ENCODE measurements at places on chromosomes 1 and 21.

- no peak for DNase-seq
These were observed 4.8 kb downstream of the ATP1A1 start for GRCh38 chr1:116377541-116378529.

DNA sequence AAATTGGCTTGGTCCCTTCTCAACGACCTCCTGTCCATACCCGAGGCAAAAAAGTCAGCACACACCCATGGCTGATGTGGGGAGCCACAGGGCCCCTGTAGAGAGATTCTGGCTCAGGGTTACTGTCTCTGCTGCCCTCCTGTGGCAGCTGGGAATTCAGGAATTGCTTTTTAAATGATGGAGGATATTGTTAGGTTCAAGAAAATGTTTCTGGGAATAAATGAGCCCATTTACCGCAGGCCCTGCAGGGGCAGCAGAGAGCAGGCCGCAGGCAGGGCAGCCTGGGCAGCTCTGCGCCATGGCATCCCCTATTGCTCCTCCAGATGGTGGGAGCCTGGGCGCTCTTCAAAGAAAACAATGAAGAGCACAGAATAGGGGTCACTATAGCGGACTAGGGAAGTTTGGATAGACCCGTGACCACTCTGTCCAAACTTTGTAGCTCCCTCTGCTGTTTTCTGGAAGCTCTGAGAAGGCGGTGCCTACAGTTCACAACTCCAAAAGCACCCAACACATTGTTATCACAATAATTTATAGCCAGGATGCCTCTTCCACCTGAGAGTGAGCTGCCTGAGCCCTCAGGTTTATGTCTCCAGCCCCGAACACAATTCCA, 201.1 kb downstream of the BACH1 start:
- no peak for DNase-seq

GRCh38 chr21:15064576-15065391, at the start of gene NRIP1:
Gene NRIP1, minus strand, starts transcription at chr21:15065000. Its CDS starts 96,808 bp downstream, at chr21:14968192.
- peak; percentile 84 for DNase-seq

- no peak for DNase-seq
These were observed 121.9 kb upstream of the TSPAN2 start for GRCh38 chr1:115211071-115211745.

DNA sequence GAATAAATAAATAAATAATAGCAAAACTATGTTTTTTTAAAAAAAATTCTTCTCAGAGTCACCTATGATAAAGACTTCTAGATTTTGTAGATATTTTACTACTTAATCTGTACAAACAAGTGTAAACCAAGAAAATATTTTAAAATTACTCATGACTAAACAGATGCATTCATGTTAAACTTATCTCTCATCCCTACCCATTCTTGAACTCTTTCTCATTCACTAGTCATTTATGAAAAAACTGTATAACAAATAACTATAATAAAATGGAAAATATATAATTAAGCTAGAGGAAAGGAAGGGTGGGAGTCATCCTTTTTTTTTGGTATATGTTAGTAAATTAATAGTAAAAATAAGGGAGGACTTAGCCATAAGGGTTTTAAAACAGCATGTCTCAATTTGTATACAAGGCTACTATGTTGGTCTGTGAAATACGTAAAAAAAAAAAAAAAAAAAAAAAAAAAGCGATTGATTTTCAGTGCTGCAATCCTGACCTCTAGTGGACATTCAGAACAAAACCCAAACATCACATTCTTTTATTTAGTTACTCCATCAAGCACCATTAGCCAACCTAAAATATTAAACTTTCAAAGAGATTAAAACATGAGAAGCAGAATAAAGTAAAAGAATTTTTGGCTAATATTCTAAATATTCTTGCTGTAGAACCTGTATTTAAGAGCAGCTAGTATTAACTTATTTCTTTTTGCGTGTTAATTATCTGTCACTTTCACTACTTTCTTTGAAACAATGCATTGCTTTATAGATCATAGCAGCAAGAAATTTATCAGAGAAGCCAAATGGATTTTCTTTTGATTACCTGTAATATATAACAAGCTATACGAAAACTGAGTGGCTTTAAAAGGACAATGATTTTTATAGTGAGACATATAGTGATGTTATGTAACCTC, 255.8 kb upstream of the CACYBP start:
- no peak for DNase-seq

GRCh38 chr1:204941421-204942338, 71.0 kb downstream of the NFASC start:
- DNase-seq, result peak; percentile 82

DNA sequence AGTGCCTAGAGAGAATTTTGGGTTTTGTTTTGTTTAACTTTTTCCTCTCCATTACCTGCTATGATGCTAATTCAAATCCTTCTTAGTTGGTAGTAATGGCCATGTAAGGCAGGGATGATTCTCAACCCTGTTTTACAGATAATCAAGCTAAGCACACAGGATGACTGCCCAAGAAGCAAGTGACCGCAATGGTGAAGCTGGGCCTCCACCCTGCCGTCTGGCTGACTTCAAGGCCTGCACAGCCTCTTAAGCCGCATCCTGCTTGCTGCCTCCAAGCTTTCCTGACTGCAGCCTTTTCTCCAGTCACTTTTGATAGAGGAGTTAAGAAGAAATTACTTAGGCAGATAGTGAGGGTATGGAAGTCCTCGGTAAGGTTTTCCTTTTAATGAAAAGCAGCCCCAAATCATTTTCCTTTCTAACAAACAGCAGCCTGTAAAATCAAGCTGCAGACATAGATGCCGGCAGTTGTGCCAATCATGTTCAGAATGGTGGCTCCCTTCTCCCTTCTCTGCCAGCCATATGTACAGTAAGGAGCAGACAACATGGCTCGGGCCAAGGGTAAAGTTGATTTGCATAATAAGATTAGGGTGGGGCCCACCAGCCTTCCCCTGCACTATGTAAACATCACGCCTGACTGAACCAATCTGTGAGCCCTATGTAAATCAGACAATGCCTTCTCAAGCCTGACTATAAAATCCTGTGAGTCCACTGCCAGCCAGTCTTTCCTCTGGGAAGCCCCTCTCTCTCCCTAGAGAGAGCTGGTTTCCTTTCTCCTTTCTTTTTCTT, 8.8 kb upstream of the CTBS start:
- DNase-seq, result no peak

DNA sequence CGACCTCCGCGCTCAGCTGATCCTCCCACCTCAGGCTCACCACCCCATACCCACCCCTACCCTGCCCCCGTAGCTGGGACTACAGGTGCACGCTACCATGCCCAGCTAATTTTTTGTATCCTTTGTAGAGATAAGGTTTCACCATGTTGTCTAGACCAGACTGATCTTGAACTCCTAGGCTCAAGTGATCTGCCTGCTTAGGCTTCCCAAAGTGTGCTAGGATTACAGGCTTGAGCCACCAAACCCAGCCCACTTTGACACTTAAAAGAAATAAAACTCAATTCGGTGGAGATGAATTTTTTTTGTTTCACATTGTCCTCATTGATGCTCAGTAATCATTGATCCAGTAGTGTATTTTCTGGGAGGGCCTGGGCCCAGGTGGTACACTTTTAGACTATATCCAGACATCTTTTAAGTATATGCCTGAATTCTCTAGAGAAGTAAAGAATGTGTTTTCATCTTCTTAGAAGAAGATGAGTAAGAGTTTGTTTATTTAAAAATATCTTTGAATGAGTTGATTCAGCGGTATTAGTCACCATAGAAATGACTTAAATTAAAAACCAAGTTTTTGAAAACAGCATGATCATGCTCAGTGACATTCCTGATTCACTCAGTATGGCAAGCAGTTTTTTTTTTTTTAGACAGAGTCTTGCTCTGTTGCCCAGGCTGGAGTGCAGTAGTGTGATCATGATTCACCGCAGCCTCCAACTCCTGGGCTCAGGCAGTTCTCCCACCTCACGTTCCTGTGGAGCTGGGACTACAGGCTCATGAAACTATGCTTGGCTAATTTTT, 57.8 kb downstream of the EPB41 start:
- no peak for DNase-seq

GRCh38 chr1:64163431-64163830, 40.0 kb upstream of the UBE2U start:
- DNase-seq, result no peak

DNA sequence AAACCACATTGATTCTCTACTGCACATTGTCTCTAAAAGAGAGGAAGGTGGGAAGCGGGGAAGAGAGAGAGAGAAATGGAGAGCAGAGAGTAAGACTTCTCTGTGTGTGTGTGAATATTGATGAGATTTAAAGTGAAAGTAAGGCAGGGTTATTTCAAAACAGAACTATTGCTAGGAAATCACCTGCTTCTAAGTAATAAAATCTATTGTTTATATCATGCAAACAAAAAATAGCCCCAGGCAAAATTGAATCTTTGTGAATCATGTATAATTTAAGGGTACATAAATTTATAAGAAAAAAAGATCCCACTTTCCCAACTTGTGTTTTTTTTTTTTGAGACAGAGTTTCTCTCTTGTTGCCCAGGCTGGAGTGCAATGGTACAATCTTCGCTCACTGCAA, 1.2 kb upstream of the GBP7 start:
- DNase-seq, result no peak

- no peak for DNase-seq
These were observed 169.5 kb downstream of the S1PR1 start for GRCh38 chr1:101406271-101406670.

GRCh38 chr1:209926045-209926444, 12.0 kb upstream of the SYT14 start:
- no peak for DNase-seq

GRCh38 chr1:162177126-162177525, 107.6 kb downstream of the NOS1AP start:
- DNase-seq, result no peak

GRCh38 chr1:208167261-208167869, 76.8 kb downstream of the PLXNA2 start:
- no peak for DNase-seq

DNA sequence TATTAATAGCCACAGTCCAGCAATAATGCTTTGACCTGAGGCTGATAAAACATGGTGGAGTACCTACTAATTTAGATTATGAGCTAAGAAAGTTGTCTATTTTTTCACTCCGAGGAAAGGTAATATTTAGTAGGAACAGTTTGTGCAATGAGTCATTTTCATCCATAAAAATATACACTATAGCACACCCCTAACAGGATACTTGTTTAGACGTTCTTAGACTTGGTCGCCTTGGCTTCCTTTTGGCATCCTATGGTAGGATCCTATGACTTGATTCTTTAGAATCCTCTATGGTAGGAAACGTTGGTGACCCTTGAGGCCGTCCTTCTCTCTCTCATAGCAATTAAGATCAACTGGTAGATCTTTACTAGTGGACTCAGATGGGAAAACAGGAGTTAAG, 81.8 kb downstream of the RGS7 start:
- DNase-seq, result no peak

DNA sequence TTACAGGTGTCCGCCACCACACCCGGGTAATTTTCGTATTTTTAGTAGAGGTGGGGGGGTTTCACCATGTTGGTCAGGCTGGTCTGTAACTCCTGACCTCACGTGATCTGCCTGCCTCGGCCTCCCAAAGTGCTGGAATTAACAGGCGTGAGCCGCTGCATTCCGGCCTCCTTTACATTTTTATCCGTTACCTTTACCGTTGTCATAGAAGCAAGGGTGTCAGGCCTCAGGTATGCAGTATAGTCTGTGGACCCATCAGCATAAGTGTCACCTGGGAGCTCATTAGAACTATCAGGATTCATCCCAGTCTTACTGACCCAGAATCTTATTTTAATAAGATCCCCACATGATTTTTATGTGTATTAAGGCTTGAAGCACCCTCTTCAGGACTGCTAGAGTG, 5.4 kb downstream of the CDC42 start:
- no peak for DNase-seq

GRCh38 chr1:67618285-67619018, 66.5 kb upstream of the GADD45A start:
- DNase-seq, result no peak

- DNase-seq, result no peak
These were observed 55.8 kb upstream of the SELENON start for GRCh38 chr1:25744140-25744581.

DNA sequence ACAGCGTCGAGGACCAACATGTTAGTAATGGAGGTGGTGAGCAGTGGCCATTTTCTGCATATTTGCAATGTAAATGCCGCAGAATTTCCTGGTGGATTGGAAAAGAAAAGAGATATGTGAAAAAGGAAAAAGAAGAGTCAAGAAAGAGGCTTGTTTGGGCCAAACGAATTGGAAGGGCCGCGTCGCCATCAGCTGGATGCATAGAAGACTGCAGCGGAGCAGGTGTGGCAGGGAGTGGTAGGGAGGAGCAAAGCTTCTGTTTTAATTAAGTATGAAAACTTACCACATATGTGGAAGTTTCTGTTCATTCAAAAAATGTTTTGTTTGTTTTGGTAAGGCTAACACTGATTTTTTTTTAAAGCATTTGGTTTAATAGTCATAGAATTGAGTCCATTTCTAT, 690.7 kb downstream of the NCAM2 start:
- DNase-seq, result no peak

DNA sequence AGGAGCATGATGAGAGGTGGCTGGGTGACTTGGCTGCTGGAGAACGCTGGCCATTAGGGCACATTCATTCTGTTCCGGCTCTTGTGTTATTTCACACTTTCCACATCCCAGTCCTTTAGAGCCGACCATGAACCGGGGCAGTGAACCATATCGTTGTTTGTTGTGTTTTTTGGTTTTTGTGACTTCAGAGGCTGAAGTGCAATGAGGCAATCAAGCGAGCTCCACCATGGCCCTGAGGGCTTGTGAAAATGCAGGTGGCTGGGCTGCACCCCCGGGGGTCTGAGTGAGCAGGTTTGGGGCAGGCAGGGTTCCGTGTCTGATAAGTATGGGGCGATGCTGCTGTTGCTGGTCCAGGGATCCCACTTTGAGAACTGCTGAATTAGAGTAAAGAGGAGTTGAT, 23.7 kb downstream of the ABCG1 start:
- no peak for DNase-seq

DNA sequence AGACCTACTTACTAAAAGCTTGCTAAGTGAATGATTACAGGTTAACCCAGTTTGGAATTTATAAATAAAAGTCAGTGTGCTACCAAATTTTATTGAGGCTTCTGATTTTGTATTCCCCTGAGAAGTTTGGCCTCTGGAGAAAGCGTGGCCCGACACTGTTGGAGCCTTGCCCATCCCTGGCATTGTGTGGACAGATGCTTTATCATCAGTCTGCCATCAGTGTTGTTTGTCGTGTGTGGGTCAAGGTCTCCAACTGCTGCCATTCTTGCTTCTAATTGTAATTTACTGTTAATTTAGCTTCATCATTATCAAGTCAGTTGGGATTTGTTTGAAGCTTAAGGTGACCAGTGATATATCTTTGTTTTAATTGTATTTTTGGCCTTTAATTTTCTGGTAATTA, 62.0 kb upstream of the LPGAT1 start:
- no peak for DNase-seq

DNA sequence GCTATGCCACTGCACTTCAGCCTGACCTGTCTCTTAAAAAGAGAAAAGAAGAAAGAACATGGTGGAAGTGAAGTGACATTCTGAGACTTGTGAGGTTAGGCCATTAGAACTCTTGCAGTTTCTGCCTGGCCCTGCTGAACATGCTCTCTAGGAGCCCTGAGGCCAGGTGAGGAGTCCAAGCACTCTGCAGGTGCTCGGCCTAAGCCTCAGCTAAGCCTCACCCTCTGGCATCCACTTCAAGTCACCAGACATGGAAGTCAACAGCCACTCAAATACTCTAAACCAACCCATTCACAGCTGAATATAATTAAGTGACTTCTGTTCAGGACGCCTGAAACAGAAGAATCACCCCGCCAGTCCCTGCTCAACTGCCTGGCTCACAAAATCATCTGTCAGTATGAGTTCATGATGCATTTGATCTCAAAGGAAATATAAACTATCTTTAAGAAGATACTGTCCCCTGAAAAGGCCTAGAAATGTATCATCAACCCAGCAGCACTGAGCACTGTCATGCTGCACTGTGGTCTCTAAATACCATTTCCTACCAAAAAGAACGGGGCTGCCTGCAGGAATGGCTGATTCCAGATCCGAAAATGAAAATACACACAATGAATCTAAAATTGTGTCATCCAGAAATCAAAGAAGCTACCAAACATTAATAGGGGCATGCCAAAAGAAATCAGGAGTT, 118.8 kb downstream of the PSMG1 start:
- DNase-seq, result no peak

Data from liver (tissue), 10 donors.